Bronchial epithelial cell (primary cell): ENCODE measurements at places on chromosomes 7 and 10.

DNA sequence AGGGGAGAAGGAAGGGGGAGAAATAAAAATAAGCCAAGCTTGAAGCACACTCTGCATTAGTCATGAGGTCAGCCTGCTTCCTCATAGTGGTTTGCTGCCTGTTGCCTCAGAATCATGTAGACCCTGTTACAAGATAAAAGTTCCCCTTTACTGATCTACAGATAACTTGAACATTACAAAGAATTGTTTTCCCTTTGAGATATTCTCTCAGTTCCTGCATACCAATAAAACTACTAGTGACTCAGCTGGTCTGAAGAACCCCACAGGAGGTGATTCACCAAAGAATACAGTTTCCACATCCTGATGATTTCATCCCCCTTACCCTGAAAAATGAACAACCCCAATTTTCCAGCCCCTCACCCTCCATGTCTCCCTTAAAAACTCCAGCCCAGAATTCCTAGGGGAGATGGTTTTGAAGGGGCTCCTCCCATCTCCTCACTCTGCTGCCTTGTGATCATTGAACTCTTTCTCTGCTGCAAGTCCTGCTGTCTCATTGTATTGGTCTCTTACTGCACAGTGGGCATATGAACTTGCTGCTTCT is 31.5 kb upstream of the NRP1 start:
- peak; percentile 98 for DNase-seq

DNA sequence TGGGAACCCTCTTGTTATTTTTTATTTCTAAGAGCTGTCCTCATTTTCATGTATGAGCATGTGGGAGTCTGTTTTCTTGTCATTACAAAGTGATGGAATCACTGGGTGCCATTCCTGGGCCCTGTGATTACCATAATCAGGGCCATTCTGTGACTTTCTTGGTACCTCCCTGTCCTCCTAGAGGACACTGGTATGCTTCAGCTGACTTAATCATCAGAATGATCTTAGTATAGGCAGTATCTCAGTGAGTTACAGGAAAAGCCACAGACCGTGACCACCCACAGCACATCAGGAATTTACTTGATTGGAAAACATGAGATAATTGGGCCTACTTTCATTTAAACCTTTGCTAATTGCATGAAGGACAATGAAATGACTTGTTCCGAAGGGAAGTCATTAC is 7.2 kb downstream of the NOM1 start:
- DNase-seq = no peak

GRCh38 chr7:44636926-44637325 is 30.5 kb downstream of the OGDH start:
- no peak for DNase-seq

- DNase-seq = no peak
Observed at GRCh38 chr7:86786376-86786775, 142.7 kb downstream of the GRM3 start.

DNA sequence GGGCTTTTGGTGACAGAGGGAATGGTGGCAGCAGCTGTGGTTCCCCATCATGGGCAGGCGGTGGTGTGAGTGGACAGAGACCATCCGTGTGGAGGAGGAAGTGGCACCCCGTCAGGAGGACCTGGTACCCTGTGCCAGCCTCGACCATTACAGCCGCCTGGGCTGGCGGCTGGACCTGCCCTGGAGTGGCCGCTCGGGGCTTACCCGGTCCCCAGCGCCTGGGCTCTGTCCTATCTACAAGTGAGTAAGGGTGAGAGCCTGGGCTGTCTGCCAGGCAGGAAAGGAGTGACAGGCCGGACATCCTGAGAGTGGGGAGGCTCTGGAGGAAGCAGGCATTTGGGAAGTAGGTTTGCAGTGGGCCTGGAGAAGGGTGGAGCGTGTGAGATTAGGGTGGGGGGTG is 2.9 kb upstream of the ZNF467 start:
- peak; percentile 40 for DNase-seq
